Uterus (tissue), 4 donors: ENCODE measurements at places on chromosomes 16 and 17. TPM values are rescaled to one million over a fixed set of nuclear protein-coding genes. Genes with fewer than 3 reads are reported as not detected.
A peak's percentile ranks its signal among the peaks of the same experiment; 100 is the strongest.

- DNase-seq, result no peak
- no peaks in the 10 kb centered on the region for H3K4me1 ChIP-seq
- no peaks in the 10 kb centered on the region for H3K36me3 ChIP-seq
- peak overlapping the region; percentile 63 for H3K27ac ChIP-seq
- H3K4me3 ChIP-seq, result peak overlapping the region; percentile 25
Measured at GRCh38 chr17:42759982-42760651, 910 bp upstream of the RAMP2 start.

CCL17 gene
- not detected for total RNA-seq

DNA sequence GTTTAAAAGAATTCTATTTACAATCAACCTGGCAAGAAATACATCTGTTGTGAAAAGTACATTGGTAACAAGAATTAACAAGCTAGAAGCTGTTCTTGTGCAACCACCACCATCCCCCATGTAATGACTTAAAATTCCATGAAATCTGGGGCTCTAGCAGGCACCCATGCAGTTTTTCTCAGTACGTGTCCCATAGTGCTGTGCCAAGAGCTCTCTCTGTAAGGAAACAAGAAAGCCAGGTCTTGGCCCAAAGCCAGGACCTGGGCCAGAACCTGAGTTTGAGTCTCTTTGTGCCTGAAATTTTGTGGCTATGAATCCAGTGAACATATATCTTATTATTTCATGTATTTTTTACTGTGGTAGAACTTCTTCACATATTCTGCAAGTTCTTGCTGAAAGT is 46.6 kb downstream of the NUP93 start:
- no peaks in the 10 kb centered on the region for H3K36me3 ChIP-seq
- H3K4me1 ChIP-seq, result peaks cover 5% of the 10 kb centered on the region
- H3K27ac ChIP-seq, result no peak overlapping the region
- no peaks in the 10 kb centered on the region for H3K27me3 ChIP-seq

DNA sequence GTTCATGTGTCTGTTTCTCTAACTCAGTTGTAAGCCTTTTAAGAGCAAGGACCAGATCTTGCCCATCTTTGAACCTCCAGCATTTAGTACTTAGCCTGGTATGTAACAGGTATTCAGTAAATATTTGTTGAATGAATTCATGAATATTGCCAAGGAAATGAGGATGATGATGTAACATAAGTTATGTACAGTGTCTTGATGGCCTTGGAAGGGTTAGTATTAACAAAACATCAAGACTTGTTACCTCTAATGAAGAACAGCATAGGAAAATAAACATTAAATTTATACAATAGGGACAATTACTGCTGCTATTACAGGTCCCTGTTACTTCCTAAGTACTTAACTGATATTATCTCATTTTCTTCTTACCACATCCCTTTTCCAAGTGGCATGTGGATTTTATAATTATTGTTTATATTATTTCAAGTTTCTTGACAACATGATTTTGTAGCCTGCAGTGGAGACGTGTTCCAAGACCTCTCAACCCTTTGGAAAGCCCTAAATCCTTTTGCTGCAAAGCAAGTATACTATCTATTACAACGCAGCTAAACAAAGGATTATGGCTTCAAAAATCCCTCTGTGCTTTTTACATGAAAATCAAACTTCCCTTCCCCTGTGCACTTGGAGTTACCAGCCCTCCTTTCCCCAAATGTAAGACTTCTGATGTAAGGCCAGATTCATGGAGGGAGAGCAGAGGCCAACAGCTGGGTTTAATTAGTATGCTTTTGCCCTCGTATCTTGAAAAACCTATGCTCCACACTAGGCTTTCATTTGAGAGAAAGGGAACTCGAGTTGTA is 77.4 kb upstream of the SMIM36 start:
- peaks cover 4% of the 10 kb centered on the region for H3K4me1 ChIP-seq
- H3K36me3 ChIP-seq, result no peaks in the 10 kb centered on the region
- peak overlapping the region; percentile 71 for H3K27ac ChIP-seq
- H3K27me3 ChIP-seq, result no peaks in the 10 kb centered on the region
- no peak for DNase-seq

HS3ST3B1 gene
- 3.1 TPM for total RNA-seq

DNA sequence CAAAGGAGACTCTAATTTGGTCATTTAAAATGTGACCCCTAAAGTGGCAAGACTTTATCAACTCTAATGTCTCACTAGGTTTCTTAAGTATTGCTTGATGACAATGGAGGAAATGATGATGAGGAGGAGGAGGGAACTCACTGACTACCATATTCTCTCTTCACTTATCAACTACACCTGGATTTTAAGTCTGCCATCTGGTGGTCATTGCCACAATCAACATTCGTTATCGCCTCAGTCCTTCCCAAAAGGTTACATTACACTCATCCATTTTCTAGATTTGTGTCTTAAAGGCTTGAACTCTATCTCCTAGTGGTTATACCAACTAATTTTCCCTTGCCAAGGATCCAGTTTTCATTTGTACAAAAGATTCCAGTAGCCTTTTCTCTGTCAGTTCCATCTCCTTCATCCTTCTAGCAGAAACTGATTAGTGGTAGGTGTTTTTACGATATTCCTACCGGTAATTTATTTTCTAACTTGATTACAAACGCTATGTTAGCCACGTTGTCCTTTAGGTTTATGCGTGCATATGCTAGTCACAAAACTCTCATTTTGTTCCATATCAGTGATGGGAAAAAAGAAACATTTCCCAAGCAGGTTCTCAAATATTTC is 114.6 kb upstream of the NOG start:
- DNase-seq, result no peak
- H3K4me3 ChIP-seq, result no peak overlapping the region
- H3K36me3 ChIP-seq, result no peaks in the 10 kb centered on the region
- no peaks in the 10 kb centered on the region for H3K4me1 ChIP-seq
- no peaks in the 10 kb centered on the region for H3K27me3 ChIP-seq

GRCh38 chr16:74226338-74226954 is 70.2 kb upstream of the PSMD7 start:
- DNase-seq, result no peak
- H3K27me3 ChIP-seq, result no peaks in the 10 kb centered on the region
- H3K4me3 ChIP-seq, result no peak overlapping the region
- no peaks in the 10 kb centered on the region for H3K4me1 ChIP-seq

CCL14 gene
- total RNA-seq, result 120 TPM

MYH8 gene
- not detected for total RNA-seq

TEKT5 gene
- total RNA-seq, result 0.62 TPM

TBC1D3E gene
- total RNA-seq, result not detected

DNA sequence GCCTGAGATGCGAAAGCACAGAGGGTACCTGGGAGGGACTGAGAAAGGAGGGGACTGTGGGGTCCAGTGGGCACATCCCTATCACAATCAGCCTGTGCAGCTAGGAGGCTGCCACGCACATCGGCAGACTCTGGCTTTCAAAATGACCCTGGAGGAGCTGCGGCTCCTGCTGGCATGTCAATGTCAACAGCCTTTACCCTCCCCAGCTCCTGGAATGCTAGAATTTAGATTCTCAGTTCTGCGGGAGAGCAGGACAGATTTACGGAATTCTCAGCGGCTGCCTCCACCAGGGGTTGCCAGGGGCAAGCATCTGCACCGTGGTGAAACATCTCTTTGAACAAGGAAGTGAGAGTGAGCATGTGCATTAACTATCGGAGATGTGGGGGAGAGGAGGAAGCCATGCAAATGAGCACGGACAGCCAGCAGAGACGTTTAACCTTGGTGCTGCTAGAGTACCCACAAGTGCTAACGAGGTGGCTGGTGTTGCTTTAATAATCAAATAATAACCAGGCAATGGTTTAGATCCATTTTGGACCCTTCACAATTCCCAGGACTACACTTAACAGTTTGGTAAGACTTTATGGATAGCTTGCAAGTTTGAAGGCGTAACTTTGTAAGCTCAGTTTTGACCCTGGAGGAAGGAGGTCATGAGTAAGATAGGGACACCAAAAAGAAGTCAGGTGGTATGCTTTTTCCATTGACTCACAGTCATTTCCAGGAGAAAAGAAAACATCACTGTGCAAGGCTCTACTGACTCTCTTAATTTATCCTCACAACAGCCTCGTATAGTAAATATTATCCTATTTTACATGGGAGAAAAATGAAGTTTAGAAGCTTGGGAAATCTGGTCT is 54.1 kb downstream of the XYLT1 start:
- no peak overlapping the region for H3K4me3 ChIP-seq
- no peaks in the 10 kb centered on the region for H3K4me1 ChIP-seq
- H3K27me3 ChIP-seq, result no peaks in the 10 kb centered on the region

DNA sequence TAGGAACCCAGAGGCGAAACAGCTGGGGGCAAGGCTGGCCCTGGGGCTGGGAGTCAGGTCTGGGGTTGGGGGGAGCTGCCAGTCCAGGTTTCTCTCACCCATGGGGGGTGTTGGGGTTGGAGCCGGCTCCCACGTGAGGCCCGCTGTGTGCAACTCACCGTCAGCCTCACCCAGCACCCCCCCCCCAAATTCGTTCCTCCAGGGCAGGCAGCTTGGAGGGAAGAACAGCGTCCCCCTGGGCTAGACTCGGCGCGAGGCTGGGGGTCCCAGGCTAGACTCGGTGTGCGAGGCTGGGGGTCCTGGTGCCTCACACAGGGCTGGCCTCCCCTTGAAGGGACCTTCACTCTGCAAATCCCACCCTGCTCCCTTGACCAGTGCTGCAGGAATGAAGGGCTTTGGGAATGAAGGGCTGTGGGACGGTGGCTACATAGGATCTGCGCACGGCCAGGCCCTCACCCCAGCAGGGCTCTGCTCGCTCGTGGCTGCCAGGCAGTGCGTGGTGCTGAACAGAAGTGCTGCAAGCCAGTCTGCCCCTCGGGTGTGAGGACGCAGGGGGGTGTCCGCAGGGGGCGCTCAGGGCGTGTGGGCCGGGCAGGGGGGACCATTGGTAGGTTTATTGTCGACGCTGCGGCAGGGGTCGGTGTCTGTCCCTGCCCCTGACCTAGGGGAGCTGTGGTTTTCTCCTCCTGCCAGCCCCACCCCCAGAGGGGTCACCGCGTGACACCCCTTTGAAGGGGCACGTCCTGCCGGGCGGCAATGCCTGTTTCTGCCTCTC is 74.7 kb downstream of the KLHDC4 start:
- H3K4me1 ChIP-seq, result no peaks in the 10 kb centered on the region
- H3K4me3 ChIP-seq, result no peak overlapping the region
- H3K27ac ChIP-seq, result no peak overlapping the region
- H3K36me3 ChIP-seq, result no peaks in the 10 kb centered on the region

DNA sequence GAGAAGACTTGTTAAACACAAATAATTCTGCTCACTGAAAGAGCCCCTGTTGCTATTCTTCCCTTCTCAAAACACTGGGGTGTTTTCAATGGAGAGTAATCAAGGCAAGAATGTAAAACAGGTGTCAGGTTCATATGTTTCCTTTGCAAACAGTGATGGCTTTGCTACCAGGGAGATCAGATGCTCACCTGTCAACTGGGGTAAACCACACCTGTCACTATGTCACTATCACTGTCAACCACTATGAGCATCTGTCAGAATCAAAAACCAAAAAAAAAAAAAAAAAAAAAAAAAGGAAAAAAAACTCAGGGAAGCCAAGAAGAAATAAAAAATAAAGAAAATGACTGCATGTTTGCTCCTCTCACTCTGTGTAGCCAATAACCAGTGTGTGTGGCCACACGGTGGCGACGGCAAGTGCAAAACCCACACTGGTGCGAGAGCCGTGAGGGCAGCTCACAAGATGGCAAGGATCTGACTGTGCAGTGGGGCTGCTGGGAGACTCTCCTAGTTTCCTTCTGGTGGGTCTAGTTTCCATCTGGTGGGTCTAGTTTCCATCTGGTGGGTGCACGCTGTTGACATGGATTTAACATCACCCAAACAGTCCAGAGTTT is 22.7 kb downstream of the USP22 start:
- no peak overlapping the region for H3K4me3 ChIP-seq
- no peak for DNase-seq
- no peak overlapping the region for H3K27ac ChIP-seq
- no peaks in the 10 kb centered on the region for H3K27me3 ChIP-seq
- H3K36me3 ChIP-seq, result no peaks in the 10 kb centered on the region

TAT gene
- total RNA-seq, result not detected

NME1 gene
- total RNA-seq, result 24.1 TPM

DNA sequence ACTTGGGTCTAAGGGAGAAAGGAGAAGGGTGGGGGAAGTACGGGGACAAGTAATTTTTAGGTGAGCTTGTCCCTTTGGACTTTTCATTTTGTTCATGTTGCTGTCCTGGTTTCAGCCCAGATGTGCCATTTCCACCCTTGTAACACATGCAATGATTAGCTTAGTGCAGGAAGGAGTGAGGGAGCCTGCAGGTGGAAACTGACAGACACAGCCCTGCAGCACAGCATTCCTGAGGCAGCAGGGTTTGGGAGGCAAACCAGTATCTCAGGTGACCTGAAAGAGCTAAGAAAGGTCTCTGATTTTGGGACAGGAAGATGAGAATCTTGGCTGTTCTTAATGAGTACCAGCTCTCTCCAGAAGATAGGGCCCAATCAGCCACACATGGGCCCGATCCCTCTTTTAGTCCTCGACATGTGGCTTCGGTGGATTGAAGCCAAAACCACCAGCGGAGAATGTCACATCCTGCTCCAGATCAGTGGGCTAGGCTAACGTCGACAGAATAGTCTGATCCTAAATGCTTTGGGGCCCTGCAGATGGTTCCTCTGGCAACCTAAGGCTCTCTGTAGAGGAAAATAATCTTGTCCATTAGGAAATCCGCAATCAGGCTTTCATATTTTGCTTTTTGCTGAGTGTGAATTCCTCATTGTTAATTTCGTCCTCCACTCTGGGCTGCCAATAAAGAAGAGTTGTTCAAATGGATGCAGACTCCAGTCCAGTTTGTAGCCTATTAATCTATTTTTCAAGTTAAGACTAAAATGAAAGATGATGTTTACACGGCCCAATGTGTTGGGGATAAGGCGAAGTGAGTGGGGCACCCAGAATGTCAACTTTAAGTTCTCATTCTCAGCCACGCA is 3.8 kb upstream of the RNF157 start:
- no peak overlapping the region for H3K4me3 ChIP-seq
- H3K36me3 ChIP-seq, result no peaks in the 10 kb centered on the region
- no peak for DNase-seq
- no peaks in the 10 kb centered on the region for H3K27me3 ChIP-seq
- no peaks in the 10 kb centered on the region for H3K4me1 ChIP-seq

DNA sequence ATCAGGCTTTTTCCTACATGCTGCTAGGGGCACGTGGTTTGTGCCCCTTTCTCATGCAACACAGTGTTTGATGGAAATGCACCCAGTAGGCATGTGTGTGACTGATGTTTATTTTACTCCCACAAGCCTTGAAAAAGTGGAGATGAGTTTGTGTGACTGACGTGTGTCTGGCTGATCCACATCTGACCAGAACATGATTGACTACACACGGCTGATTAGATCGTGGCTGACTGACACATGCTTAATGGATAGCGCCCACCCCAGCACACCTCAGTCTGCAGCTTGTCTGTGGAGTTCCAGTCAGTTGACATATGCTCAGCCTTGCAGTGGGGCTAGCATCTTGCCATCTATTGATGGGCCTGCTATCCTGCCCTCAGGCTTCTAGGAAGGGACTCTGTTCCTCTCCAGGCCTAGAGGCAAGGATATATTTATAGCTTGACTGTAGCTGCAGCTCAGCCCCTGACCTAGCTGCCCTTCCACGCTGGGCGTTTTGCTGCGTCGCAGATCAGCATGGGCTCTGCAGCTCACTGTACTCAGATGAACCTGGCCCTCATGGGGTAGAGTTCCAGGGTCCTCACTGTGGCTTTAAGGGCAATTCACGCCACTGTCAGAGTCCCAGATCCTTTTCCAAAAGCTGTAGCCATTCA is 112.3 kb downstream of the HS3ST2 start:
- H3K27ac ChIP-seq, result no peak overlapping the region
- no peaks in the 10 kb centered on the region for H3K36me3 ChIP-seq
- no peaks in the 10 kb centered on the region for H3K27me3 ChIP-seq

GRCh38 chr17:72187556-72187955 is 66.7 kb downstream of the SOX9 start:
- H3K27me3 ChIP-seq, result no peaks in the 10 kb centered on the region
- no peaks in the 10 kb centered on the region for H3K36me3 ChIP-seq
- DNase-seq, result no peak
- H3K4me1 ChIP-seq, result no peaks in the 10 kb centered on the region
